ENCODE measurements at places on chromosomes 13 and 19.

- H3K4me3 ChIP-seq: peak overlapping the region; percentile 57
- H3K27me3 ChIP-seq: no peaks in the 10 kb centered on the region
- no peaks in the 10 kb centered on the region for H3K36me3 ChIP-seq
- no peak for DNase-seq
- peaks cover 19% of the 10 kb centered on the region for H3K4me1 ChIP-seq
Observed at GRCh38 chr13:36345438-36346221, 564 bp downstream of the SPART start.

GRCh38 chr13:60407095-60407494, 10.1 kb downstream of the TDRD3 start:
- no peak overlapping the region for H3K27ac ChIP-seq
- H3K4me3 ChIP-seq: no peak overlapping the region
- peaks cover 1% of the 10 kb centered on the region for H3K4me1 ChIP-seq
- DNase-seq: no peak

- H3K4me3 ChIP-seq: no peak overlapping the region
- no peak overlapping the region for H3K27ac ChIP-seq
- H3K4me1 ChIP-seq: no peaks in the 10 kb centered on the region
- no peaks in the 10 kb centered on the region for H3K36me3 ChIP-seq
- no peak for DNase-seq
- no peaks in the 10 kb centered on the region for H3K27me3 ChIP-seq
Observed at GRCh38 chr13:105764486-105764885, 771.0 kb downstream of the EFNB2 start.

DNA sequence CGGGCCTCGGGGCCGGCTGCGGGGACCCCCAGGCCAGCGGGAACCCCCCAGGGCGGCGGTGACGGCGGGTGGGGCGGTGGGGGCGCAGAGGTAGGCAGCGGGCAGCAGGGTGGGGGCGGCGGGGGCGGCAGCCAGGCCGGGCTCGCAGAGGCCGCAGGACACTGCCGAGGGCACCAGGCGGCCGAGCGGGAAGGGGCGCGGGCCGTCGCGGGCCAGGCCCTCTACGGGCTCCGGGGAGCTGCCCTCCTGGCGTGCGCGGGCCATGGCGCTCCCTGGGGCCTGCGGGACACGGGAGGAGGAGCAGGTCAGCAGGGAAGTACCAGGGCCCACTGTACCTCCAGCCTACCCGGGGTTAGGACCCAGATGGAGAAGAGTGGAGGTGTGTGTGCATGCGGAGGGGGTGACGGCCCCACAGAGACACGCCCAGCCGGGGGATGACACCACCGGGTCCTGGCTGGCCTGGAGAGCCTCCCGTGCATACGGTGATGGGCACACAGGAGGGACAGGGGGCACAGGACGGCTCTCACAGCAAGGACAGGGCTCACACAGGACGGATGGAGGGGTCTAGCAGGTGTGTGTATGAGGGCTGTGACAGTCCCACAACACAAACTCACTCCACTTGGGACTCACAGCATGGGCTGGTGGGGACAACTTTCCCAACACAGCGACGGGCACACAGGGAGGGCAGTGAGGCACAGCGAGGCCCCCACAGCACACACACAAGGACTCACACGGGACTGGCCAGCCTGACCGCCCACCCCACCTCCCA, 2.6 kb downstream of the BBC3 start:
- peaks cover 5% of the 10 kb centered on the region for H3K27me3 ChIP-seq
- H3K27ac ChIP-seq: no peak overlapping the region
- no peak for DNase-seq
- H3K4me3 ChIP-seq: peak overlapping the region; percentile 59
- H3K4me1 ChIP-seq: peaks cover 54% of the 10 kb centered on the region
- no peaks in the 10 kb centered on the region for H3K36me3 ChIP-seq

- no peak overlapping the region for H3K4me3 ChIP-seq
- no peak overlapping the region for H3K27ac ChIP-seq
- H3K36me3 ChIP-seq: no peaks in the 10 kb centered on the region
- no peaks in the 10 kb centered on the region for H3K4me1 ChIP-seq
- no peak for DNase-seq
Observed at GRCh38 chr13:91313103-91313502, 34.4 kb upstream of the MIR17HG start.

GRCh38 chr13:33757713-33758112, 60.2 kb upstream of the RFC3 start:
- H3K27ac ChIP-seq: no peak overlapping the region
- no peak for DNase-seq
- no peaks in the 10 kb centered on the region for H3K27me3 ChIP-seq
- no peak overlapping the region for H3K4me3 ChIP-seq

DNA sequence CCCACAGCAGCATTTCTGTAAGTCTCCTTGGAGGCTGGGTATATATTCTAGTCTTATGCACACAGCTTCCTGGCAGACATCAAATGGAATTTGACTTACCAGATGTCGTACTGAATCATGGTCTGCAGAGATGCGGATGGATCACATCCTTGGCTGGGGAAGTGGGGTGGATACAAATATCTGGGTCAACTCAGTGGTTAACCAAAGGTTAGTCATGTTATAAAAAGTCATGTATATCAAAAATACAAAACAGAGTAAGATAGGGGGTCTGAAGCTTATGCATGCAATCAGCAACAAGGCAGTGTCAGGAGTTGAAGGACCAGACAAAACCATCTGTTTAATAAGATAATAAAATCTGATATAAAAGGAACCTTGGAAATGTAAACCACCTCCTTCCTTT, 61.9 kb downstream of the WASF3 start:
- H3K36me3 ChIP-seq: no peaks in the 10 kb centered on the region
- DNase-seq: peak; percentile 9
- no peak overlapping the region for H3K4me3 ChIP-seq
- no peaks in the 10 kb centered on the region for H3K27me3 ChIP-seq
- H3K4me1 ChIP-seq: peaks cover 31% of the 10 kb centered on the region
- no peak overlapping the region for H3K27ac ChIP-seq

DNA sequence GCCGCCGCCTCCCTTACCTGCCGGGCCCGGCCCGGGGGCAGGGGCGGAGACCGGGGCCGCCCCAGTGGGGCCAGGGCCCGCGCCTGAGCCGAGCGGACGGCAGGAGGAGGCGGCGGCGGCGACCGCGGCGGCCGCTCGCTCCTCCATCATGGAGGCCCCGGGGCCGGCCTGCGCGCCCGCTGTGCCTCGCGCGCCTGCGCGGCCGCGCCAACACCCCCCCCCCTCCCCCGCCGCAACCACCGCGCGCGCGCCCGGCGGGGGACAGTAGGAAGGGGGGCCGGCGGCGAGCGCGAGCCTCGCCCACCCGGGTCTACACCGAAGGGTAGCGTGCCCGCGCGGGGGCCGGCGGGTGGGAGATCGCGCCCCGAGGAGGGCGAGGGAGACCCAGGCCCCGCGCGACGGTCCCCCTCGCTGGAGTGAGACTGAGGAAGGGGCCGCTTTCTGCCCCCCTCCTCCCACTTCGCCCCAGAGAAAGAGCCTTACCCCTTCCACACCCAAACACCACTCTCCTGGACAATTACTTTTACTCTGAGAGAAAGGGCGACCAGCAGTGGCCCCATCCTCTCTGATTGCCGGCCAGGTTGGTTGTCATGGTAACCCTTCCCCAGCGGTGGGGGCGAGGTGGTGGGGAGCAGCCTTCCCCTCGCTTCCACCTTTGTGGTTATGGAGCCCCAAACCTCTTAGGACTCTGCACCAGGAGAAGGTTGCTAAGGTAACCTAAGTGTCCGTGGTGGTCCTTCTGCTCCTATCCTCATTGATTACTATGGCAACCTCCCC, at the start of gene STRN4:
Gene STRN4 (minus strand): TSS at position 170 of the 777 bp plus-strand sequence. CDS start 20 bp downstream, at position 150.
- H3K27ac ChIP-seq: peak within 1 kb of the TSS; percentile 52
- H3K4me1 ChIP-seq: peaks cover 18% of the 10 kb centered on the region
- peaks cover 4% of the 10 kb centered on the region for H3K36me3 ChIP-seq
- H3K27me3 ChIP-seq: no peaks in the 10 kb centered on the region

- no peak overlapping the region for H3K4me3 ChIP-seq
- no peak for DNase-seq
- H3K27me3 ChIP-seq: no peaks in the 10 kb centered on the region
Observed at GRCh38 chr19:46198756-46199155, 30.8 kb upstream of the IGFL1 start.

- no peaks in the 10 kb centered on the region for H3K36me3 ChIP-seq
- H3K4me3 ChIP-seq: no peak overlapping the region
- peak; percentile 94 for DNase-seq
- H3K4me1 ChIP-seq: peaks cover 66% of the 10 kb centered on the region
- peak overlapping the region; percentile 85 for H3K27ac ChIP-seq
Observed at GRCh38 chr13:110346661-110347067, 39.6 kb downstream of the COL4A2 start.

DNA sequence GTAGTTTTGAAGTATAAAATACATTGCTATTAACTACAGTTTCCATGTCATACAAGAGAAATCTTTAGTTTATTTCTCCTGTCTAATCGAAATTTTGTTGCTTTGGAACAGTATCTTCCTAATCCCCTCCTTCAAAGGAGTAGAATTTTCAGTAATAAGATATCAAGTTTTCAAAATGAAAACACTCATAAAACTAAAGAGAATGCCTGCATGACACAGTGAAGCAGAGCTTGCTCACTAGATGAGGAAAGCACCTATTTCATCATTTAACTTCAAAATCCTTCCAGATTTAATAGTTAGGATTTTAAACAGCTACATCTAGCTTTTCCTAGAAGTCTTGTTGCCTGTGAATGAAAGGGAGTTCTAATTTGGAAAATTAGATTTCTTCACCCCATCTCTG, 80.8 kb downstream of the TNFSF11 start:
- H3K4me1 ChIP-seq: no peaks in the 10 kb centered on the region
- no peak for DNase-seq
- H3K27ac ChIP-seq: no peak overlapping the region
- no peaks in the 10 kb centered on the region for H3K36me3 ChIP-seq

DNA sequence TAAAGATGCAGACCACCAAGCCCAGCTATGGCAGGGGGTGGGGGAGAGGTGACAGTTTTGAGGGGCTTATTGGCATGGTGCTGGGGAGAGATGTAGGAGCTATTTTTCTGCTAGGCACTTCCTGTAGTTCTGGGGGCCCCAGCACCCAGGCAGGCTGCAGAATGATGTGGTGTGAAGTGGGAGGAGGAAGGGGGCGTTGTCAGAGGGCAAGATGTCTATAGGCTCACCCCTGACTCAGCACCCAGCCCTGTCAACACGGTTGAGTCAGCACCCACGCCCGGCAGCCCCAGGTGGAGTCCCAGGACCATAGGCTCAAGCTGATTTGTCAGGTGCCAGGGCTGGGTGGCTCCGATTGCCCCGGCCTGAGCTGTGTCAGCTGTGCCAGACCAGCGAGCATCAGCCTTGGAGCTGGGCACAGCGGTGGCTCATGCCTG, 5.8 kb downstream of the KLF2 start:
- no peaks in the 10 kb centered on the region for H3K36me3 ChIP-seq
- peak; percentile 70 for DNase-seq
- no peaks in the 10 kb centered on the region for H3K27me3 ChIP-seq

- H3K27ac ChIP-seq: no peak overlapping the region
- no peaks in the 10 kb centered on the region for H3K27me3 ChIP-seq
- no peak for DNase-seq
- H3K4me1 ChIP-seq: no peaks in the 10 kb centered on the region
- H3K4me3 ChIP-seq: no peak overlapping the region
Observed at GRCh38 chr13:84684048-84684662, 801.9 kb upstream of the SLITRK1 start.

DNA sequence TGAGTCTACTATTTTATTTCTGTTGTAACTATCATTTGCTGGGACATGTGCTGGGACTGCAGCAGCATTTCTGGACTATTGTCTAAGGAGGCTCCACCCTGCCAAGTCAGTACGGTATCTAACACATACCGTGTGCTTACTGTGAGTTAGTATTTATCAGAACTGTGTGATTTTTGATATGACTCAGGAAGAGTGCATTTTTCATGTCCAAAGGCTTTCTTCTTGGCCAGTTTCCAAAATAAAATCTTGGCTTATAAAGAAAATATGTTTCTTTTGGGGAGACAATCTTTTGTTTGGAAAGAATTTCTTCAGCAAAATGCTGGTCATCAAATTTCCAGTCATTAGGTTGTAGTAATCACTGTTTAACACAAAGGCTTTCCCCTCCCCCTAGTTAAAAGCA, 11.6 kb downstream of the PARP4 start:
- peaks cover 35% of the 10 kb centered on the region for H3K4me1 ChIP-seq
- peak; percentile 62 for DNase-seq
- peak overlapping the region; percentile 64 for H3K27ac ChIP-seq
- peaks cover 12% of the 10 kb centered on the region for H3K36me3 ChIP-seq
- no peaks in the 10 kb centered on the region for H3K27me3 ChIP-seq

DNA sequence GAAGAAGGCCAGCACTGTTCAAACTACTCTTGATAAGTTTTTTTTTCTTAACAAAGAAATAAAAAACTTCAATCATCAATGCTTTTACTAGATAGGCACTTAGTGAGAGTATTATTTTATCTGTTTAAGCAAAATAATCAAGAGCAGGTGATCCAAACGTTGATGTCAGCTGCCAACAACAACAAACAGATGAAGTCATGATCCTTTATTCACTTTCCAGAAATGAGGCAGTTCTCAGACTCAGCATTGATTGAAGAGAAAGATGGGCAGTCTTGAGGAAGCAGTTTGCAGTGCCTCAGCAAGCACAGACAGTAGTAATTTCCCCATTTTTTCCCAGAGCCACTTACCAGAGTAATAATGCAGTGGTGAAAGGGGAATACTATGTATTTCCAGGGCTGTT, 38.4 kb upstream of the CSNK1A1L start:
- no peak overlapping the region for H3K4me3 ChIP-seq
- H3K4me1 ChIP-seq: no peaks in the 10 kb centered on the region
- no peaks in the 10 kb centered on the region for H3K36me3 ChIP-seq
- DNase-seq: no peak
- no peak overlapping the region for H3K27ac ChIP-seq
- H3K27me3 ChIP-seq: no peaks in the 10 kb centered on the region

GRCh38 chr13:48644141-48644540, 9.6 kb upstream of the CYSLTR2 start:
- no peak for DNase-seq
- no peaks in the 10 kb centered on the region for H3K36me3 ChIP-seq
- H3K4me1 ChIP-seq: no peaks in the 10 kb centered on the region
- no peak overlapping the region for H3K27ac ChIP-seq
- H3K27me3 ChIP-seq: peaks cover 2% of the 10 kb centered on the region
- H3K4me3 ChIP-seq: no peak overlapping the region
